Fibroblast of skin of left biceps (primary cell): ENCODE measurements at places on chromosomes 5 and 9.

GRCh38 chr9:134546246-134546731, 95.3 kb upstream of the COL5A1 start:
- DNase-seq = peak; percentile 94

DNA sequence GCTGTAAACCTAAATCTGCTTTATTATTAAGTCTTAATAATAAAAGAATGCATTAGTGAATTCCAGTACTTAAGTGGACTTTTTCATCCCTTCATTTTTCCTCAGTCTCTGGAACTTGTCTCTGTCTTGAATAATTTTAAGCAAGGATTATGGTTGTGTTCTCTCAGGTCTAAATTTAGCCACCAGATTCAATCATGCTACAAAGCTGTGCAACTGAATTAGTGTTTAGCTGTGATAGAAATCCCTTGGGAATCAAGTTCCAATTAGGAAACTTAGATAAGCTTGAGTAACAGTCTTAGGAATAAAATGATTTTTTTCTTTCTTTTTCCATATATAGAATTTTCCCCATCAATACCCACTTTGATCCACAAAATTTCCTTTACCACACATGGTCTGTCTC, 104.3 kb downstream of the PLPPR1 start:
- no peak for DNase-seq

- DNase-seq = no peak
Measured at GRCh38 chr5:106862450-106863193, 808.1 kb downstream of the EFNA5 start.

- DNase-seq = no peak
Measured at GRCh38 chr5:82603033-82603987, 325.2 kb upstream of the RPS23 start.

DNA sequence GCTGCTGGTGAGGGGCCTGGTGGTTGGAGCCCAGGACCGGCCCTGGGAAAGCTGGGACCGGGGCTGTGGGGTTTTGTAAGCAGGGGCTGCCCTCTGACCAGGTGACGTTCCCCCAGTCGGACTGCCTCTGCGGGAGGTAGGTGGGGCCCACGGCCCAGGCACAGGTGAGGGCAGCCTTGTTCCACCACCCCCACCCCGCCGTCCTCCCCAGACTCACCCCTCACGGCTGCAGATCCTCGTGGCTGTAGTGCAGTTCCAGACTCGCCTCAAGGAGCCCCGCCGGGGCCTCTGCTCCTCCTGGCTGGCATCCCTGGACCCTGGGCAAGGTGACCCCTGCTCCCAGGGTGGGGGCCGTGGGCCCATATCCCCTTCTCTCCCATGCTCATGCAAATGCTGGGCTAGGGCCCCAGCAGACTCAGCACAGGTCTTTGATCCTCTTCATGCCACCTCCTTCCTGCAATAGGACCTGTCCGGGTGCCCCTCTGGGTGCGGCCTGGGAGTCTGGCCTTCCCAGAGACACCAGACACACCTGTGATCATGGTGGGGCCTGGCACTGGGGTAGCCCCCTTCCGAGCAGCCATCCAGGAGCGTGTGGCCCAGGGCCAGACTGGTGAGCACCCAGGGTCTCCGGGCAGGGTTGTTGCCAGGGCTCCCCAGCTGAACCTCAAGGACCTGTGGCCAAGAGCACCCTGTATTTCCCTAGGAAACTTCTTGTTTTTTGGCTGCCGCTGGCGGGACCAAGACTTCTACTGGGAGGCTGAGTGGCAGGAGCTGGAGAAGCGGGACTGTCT, 6.6 kb downstream of the RNF208 start:
- DNase-seq = no peak

- DNase-seq = no peak
Measured at GRCh38 chr9:136133191-136133958, 14.7 kb upstream of the TMEM250 start.

DNA sequence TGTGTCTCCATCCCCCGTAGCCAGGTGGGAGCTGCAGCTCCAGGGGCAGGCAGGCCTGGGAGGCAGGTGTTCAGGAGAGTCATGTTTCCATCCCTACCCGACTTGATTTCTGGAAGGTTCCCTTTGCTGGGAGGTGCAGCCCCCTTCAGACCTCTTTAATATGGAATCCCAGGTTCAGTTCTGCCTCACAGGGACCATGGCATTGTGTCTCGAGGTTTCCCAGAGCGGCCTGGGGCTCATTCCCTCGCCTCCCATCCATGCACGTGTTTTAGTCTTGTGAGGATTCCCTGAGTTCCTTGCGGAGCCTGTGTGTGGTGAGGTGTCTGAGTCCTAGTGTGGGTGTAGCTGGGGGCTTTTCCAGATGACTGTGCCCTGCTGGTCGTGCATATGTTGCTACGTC, 16.5 kb upstream of the AHRR start:
- no peak for DNase-seq

DNA sequence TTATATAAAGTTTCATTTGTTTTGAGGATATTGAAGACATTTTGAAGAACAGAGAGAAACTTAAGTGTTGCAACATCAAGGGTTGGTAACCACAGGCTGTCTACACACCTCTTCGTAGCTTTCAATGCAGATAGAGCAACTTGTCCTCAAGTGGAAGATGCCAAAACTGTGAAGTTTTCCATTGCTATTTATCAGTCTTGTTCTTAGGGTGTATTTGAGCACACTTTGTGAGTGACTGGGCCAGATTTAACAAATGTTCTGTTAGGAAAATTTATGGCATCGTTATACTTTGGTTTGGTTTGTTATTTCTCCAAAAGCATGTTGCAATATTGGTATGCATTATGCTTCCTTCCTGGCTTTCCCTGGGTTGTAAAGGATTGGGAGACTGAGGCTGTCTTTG, 31.6 kb downstream of the NNT start:
- no peak for DNase-seq

DNA sequence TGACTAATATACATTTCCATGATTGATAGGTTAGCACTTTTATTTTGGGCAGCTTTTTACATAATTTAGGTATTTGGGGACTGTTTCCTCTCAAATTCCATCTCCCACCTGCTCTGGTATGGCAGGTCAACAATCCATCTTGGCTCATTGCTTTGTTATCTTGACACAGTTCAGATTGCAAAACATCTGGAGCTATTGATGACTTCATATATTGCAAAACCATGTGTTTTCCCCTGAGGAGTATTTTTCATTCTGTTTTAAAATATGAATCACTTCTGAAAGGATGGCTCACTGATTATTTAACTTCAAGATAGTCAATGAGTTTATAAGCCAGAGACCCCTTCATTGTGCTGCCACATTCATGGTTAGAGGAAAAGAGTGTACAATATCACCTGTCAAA, 1206.0 kb upstream of the C9orf72 start:
- no peak for DNase-seq

DNA sequence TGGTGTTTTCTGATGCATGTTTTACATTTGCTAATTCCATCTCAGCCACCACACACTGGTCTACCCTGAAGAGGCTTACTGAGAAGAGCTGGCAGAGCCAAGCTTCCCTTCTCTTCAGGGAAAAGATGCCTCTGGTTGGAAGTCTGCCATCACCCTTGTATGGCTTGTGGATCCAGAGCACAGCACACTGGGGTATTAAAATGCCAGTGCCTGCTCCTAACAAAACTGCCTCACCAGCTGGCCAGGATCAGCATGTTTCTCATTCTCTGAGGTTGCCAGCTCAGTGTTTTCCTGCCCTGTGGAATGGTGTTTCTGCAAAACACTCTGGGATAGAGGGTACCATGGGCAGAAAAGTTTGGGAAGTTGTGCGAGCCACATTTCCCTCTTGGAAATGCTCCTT, 31.6 kb upstream of the ZNF618 start:
- no peak for DNase-seq

DNA sequence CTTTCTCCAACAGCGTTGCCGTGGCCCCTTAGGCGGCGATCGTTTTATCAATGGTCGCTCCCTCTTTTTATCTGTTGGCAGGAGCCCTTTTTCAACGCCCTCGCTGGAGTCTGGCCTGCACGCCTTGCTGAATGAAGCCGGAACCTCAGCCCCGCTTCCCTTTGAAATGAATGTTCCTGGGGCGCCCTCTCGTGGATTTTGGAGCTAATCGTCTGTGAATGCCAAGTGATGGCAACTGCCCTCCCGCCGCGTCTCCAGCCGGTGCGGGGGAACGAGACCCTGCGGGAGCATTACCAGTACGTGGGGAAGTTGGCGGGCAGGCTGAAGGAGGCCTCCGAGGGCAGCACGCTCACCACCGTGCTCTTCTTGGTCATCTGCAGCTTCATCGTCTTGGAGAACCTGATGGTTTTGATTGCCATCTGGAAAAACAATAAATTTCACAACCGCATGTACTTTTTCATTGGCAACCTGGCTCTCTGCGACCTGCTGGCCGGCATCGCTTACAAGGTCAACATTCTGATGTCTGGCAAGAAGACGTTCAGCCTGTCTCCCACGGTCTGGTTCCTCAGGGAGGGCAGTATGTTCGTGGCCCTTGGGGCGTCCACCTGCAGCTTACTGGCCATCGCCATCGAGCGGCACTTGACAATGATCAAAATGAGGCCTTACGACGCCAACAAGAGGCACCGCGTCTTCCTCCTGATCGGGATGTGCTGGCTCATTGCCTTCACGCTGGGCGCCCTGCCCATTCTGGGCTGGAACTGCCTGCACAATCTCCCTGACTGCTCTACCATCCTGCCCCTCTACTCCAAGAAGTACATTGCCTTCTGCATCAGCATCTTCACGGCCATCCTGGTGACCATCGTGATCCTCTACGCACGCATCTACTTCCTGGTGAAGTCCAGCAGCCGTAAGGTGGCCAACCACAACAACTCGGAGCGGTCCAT, 10.0 kb downstream of the S1PR3 start:
- DNase-seq = peak; percentile 60

DNA sequence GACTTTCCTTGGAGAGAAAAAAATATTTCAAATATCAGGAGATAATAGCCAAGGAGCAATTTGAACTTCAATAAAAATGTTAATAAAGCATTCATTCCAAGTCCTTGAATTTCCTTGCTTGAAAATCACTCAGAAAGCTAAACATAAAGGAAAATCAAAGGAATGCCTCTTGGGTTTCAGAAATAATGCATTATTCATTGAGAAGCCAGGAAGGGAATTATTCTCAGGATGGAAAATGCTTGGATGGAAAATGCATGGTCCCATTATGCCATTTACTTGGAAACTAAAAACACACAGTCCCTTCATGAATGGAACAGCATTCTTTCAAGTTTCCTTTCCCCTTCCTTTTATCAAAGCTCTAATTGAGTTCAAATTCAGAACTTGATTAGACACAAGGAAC, 160.9 kb downstream of the LPAR1 start:
- DNase-seq = no peak

DNA sequence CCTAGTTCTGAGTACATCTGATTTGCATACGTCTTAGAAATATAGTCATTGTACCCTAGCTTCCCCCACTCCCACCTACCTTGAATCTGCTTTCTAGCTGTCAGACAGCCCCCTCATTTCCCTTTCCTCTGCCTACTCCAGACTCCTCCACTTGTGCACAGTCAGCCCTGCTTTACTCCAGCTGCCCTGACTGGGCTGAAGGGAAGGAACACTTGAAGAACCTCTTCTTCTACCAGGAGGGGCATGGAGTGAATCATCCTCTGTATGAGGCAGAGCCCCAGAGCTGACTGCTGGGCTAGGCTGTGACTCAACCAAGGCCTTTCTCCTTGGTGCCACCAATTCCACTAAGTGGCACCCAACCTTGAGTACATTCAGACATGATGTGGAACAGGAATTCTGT, 18.1 kb upstream of the ZFR start:
- no peak for DNase-seq
